Left lobe of liver (tissue), 2 donors: ENCODE measurements at places on chromosomes 7 and 10.

DNA sequence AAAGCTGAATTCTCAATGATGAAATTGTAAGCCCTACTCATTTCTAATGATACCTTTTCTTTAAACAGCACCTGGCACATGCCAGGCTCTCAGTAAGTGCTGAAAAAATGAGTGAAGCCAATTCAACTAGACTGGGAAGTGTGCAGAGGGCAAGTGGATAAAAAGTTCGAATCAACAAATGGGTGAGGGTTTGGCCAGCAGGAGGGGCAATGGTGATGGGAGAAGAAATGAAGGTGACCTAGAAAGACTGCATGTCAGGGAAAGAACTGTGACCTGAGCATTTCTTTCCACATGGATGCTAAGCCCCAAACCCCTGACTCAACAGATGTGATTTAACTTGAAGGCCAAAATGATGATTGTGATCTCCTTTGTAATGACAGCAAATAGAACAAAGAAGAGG, 54.6 kb downstream of the DKK1 start:
- no peak for DNase-seq

- DNase-seq, result peak; percentile 24
These were observed 4.7 kb downstream of the ZNF488 start for GRCh38 chr10:47379445-47379785.

DNA sequence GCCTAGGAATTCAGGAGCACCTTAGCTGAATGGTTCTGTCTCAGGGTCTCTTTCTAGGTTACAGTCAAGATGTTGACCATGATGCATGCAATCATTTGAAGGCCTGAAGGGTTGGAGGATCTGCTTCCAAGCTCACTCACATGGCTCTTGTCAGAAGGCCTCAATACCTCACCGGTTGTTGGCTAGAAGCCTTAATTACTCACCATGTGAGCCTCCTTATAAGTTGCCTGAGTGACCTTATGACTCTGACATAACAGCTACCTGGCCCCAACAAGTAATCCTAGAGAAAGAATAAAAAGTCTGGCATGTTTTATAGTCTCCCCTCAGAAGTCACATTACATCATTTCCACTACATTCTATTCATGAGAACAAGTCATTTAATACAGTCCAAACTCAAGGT, 3.4 kb upstream of the C1GALT1 start:
- DNase-seq, result no peak

DNA sequence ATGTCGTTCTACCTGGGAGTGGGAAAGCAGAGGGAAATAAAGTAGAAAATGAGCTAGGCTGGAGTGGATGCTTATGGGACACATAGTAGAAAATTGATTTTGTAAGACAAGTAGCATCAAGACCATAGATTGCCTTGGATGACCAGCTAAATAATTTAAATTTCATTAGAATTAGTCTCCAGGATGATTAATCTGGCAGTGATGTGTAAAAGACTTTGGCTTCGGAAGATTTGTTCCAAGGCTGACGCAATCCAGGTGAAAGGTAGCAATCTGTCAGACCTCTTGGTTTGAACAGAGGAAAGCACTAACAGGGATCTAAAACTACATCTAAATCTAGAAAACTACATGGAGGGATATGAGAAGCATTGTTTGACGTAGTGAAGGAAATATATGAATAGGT, 236.5 kb downstream of the ARL4A start:
- peak; percentile 51 for DNase-seq

GRCh38 chr7:149022756-149023360, 5.4 kb downstream of the PDIA4 start:
- no peak for DNase-seq

DNA sequence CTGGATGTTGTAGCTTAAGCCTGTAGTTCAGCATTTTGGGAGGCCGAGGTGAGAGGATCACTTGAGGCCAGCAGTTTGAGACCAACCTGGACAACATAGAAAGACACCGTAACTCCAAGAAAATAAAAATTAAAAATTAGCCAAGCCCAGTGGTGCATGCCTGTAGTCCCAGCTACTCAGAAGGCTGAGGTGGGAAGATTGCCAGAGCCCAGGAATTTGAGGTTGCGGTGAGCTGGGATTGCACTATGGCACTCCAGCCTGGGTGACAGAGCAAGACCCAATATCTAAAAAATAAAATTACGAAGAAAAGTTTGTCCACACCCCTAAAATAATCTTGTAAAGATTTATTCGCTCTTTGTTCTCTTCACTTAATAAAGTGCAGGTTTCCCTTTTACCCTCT, 951.0 kb downstream of the TYW1 start:
- DNase-seq, result no peak

DNA sequence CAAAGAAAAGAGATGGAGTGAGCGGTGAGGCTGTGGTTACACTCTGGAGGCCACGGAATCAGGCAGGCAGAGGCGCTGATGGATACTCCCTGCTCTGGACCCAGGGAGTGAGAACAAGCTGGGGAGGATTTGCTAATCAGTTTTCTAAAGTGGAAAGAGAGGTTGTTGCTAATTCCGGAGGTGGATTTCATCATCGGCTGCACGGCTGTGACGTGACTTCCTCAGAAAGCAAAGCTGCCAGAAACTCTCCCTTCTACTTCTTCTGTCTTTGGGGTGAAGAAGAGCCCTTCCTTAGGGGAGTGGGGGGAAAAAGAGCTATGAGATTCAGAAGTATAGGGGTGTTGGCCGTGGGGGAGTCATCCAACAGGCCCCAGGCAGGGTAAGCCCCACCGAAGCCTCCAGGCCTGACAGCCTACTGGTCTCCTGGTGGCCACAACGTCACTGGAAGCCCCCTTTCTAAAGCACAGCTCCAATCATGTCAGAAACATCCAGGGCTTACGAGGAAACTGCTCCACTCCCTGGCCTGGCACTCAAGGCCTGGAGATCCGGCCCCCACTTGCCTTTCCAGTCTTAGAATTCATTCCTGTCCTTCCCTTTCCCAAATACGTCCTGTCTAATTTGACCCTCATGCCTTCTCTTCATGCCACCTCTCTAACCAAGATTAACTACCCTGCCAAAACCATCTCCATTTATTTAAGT, 114.5 kb downstream of the HIP1 start:
- DNase-seq, result no peak

DNA sequence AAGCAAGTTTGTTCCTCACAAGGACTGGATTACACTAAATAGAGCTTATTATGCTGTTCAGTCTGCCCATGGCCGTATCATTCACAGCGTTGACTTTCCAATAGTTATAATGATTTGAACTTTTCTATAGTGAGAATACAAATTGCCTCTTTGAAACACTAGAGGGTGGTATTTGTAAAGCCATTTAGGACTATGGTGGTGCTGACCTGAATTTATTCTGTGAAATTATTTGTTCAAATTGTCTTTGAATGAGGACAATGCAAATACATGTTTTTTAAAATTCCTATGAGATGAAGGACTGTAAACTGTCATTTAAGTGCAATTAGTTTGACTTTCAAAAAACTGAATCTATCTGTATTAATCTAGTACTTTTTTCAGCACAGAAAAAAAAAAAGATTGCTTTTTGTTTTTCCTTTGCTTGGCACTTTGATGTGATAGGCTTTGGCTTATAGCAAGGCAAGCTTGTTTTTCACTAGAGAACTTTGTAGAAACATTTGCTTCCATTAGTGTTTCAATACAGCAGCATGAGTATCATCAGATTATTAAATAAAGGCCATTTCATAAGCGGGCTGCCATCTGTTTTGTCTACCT, 122.7 kb upstream of the TMEM229A start:
- DNase-seq, result no peak

DNA sequence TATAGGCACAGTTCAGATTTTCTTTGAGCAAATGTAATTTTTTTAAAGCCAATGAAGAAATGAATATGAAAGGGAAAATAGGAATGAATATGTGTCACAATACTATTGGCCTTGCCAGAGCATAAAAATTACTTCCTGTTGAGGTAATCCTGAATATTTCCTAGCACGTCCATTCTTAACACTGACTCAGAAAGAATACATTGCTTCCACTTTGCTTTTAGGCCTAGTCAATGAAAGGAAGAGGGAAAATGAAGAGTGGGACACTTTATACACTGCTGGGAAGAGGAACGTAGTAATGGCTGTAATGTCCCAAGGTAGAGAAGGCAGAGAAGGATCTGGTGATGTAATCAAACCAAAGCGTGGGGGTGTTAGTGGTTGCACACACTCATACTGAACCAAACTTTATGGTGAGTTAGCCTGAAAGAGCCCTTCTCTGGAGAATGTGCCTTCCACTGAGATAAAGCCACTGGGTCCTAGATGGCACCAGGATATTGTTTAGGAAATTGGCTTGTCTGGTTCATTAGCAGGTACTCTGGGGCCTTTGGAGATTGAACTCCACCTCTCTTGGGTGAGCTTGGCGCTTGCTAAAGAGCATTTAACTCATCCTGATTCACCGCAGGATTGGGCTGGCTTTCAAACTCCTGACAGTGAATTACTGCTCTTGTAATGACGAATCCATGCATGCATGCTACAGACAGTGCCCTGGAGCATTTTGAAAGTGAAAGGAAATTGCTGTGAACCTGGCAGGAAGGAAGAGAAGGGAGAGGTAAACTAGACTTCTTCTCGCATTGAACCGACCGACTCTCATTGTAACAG, 254.9 kb downstream of the KIAA1217 start:
- peak; percentile 55 for DNase-seq

- no peak for DNase-seq
These were observed 3.1 kb downstream of the C1GALT1 start for GRCh38 chr7:7185371-7185989.

GRCh38 chr10:51073453-51074237, 642 bp upstream of the PRKG1 start:
- no peak for DNase-seq

DNA sequence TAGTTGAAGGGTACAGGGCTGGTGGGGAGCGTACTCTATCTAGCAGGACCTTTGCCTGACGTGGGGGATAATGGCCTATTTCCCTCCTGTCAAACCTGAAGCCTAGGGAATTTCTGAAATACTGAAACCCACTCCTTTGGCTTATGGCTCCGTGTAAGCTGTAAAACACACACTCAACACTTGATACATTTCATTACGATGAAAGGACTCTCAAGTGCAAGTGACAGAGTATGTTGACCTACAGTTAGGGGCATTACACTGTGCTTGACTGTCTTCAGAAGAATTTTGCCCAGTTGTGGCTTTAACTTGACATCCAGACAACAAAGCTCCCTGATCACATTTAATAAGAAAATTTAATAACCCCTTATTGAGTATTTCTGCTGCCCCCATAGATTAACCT, 194.3 kb downstream of the BAMBI start:
- no peak for DNase-seq

GRCh38 chr7:33743594-33743993, 161.7 kb upstream of the BMPER start:
- DNase-seq, result no peak

DNA sequence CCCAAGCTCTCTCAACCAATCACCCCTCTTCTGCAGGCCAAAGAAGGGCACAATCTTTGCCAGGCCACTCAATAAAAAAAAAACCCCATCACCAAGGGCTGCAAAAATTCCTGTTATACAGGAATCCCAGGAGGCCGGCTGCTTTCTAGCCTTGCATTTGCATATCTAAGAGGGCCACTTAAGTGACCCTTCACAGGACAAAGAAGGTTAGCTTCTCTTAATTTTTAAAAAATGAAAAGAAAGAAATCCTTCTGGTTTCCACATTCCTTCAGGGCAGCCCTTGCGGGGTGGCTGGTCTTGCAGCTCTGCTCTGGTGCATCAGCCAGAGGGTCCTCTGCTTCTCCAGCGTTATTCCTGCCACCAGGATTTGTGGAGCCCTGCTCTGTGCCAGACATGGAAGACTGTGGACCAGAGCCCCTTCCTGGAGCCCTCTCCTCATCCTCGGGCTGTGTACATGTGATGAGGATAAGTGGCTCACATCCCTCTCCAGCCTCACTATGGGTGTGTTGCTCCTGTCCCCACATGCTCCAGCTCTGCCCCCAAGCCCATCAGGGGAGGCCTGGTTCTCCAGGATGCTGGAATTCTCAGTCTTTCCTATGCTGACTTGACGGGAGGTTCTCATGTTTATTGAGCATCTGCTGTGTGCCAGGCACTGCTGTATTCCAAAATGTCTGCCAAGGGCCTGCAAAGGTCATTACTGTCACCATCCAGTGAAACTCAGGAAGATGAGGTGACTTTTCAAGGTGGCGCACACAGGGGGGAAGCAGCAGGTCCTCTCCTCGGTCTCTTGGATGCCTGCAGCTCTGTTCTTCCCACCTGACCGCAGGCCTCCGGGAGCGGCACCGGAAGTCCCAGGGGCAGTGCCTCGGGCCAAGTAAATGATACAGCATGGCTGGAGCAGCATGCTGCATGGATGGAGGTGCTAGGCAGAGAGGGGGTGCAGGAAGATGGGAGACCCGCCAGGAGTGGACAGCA, 67.7 kb downstream of the ARHGAP22 start:
- DNase-seq, result peak; percentile 12

- no peak for DNase-seq
These were observed 355.6 kb downstream of the ETV1 start for GRCh38 chr7:13633857-13634256.

GRCh38 chr7:158602905-158603772, 15.5 kb upstream of the PTPRN2 start:
- no peak for DNase-seq

DNA sequence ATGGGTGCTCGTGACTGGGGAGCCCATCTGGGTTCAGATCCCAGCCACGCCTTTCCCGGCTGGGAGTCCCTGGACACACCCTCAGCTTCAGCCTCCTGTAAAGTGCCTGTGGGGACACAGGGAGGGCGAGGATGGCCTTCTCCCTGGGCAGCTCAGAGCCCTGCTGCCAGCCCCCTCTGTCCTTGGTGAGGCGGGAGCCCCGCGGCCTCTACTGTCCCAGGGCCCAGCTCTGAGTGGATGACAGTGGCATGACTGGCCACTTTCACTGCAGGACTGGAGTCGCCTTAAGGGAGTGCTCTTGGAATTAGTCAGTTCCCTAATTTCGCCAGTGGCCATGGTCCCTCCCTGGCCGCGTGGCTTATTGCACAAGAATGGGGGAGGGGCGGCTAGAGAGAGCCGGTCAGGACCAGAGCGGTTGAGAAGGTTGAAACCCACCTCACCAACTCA, 4.6 kb downstream of the BRI3 start:
- DNase-seq, result peak; percentile 83

GRCh38 chr10:117960345-117960935, 86.3 kb downstream of the RAB11FIP2 start:
- no peak for DNase-seq

GRCh38 chr7:121302214-121302745, 26.5 kb upstream of the WNT16 start:
- no peak for DNase-seq

DNA sequence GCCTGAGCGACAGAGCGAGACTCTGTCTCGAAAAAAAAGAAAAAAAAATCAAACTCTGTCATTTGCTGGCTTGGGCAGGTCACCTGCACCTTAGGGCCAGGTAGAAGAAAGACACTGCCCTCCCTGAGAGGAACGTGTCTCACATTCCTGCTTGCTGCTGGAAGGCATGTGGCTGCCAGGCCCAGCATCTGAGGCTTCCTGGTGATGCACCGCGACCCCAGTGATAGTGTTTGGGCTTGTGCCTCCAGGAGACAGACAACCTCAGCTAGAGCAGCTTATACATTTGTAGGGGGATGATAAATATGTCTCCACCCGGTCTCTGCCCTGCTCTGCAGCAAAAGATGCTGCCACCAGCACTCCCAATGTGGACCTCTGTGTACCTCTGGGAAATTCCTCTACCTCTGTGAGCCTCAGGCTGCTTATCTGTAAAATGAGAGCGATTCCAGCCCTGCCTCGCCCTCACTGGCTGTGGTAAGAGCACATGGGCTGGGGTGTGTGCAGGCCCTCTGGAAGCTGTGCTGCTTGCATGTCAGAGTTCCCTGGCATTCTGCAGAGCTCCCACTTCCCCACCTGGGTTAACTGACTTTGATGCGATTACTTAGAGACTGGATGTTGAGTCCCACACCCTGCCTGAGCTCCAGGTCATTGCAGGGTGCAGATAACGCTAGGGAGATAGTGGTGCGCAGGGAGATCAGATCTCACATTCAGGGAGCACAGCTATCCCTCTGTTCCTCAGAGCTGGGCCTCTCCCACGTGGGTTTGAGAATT, 19.9 kb downstream of the SLC29A3 start:
- no peak for DNase-seq
